ENCODE measurements at places on chromosomes 11 and 22. TPM values are rescaled to one million over a fixed set of nuclear protein-coding genes. Genes with fewer than 3 reads are reported as not detected.

SCGB1A1 gene
- not detected for total RNA-seq

GAS2 gene
- total RNA-seq = 11.9 TPM

KDELR3 gene
- total RNA-seq = 4.7 TPM

TSPAN18 gene
- 1.8 TPM for total RNA-seq

DNA sequence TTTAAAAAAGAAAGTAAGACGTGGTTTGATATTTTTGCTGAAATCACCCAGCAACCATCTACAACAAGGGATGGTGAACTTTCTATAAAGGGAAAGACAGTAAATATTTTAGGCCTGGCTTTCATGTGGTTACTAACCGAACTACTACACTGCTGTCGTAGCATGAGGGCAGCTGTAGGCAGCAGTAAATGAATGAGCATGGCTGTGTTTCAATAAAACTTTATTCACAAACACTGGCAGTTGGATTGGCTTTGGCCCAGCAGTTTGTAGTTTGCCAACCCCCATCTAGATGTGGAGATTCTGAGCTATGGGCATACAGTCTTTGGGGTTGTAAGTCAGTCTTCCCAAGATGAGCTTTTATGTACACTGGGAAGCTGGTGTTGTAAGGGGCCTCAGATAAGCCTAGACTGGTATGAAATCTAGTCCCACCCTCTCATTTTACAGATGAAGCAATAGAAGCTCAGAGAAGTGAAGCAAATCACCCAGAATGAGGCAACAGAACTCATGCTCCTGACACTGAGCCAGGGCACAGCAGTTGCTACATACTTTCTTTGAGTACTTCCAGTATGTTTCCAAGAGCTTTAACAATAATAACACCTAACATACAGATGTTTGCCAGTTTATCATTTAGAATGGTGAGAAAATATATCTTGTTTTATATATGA, 204.4 kb downstream of the ADAMTS15 start:
- no peak overlapping the region for H3K4me3 ChIP-seq
- no peaks in the 10 kb centered on the region for H3K36me3 ChIP-seq
- no peak overlapping the region for H3K27ac ChIP-seq
- no peak for DNase-seq

- H3K4me3 ChIP-seq = peak overlapping the region; percentile 45
- DNase-seq = no peak
- no peaks in the 10 kb centered on the region for H3K27me3 ChIP-seq
- H3K4me1 ChIP-seq = peaks cover 7% of the 10 kb centered on the region
Observed at GRCh38 chr11:46242041-46242951, 35.2 kb upstream of the CREB3L1 start.

DNA sequence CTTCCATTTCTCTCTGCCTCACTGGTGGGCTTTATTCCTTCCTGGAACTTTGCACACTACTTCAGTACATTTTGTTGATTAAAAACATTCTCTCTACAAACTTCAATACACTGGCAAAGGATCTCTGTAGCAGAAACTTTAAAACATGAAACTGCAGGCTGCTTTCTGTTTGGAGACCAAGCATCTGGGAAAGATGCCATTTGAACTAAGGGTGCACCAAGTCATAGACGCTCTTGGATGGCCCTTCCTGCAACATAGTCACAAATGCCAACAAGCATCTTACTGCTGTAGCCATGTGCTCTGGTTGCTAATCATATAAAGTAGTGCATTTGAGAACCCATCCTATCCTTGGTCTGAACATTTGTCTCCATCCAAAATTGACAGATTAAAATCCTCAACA, 56.4 kb downstream of the SNX19 start:
- no peak overlapping the region for H3K4me3 ChIP-seq
- no peak for DNase-seq
- no peak overlapping the region for H3K27ac ChIP-seq
- no peaks in the 10 kb centered on the region for H3K27me3 ChIP-seq
- no peaks in the 10 kb centered on the region for H3K36me3 ChIP-seq

GRCh38 chr11:69580529-69580928, 60.4 kb upstream of the CCND1 start:
- H3K27me3 ChIP-seq = no peaks in the 10 kb centered on the region
- H3K27ac ChIP-seq = no peak overlapping the region
- no peaks in the 10 kb centered on the region for H3K36me3 ChIP-seq

- DNase-seq = no peak
- H3K27ac ChIP-seq = no peak overlapping the region
- no peaks in the 10 kb centered on the region for H3K27me3 ChIP-seq
- no peaks in the 10 kb centered on the region for H3K4me1 ChIP-seq
Observed at GRCh38 chr22:38012604-38013072, 28.3 kb upstream of the SOX10 start.

- peaks cover 24% of the 10 kb centered on the region for H3K4me1 ChIP-seq
- H3K4me3 ChIP-seq = no peak overlapping the region
- no peaks in the 10 kb centered on the region for H3K36me3 ChIP-seq
- no peak for DNase-seq
- H3K27me3 ChIP-seq = no peaks in the 10 kb centered on the region
Observed at GRCh38 chr11:8773916-8774539, 91.4 kb downstream of the RPL27A start.

GRCh38 chr22:50572965-50573364, 5.3 kb downstream of the CPT1B start:
- H3K36me3 ChIP-seq = peaks cover 16% of the 10 kb centered on the region
- H3K4me1 ChIP-seq = no peaks in the 10 kb centered on the region
- H3K27ac ChIP-seq = no peak overlapping the region

GRCh38 chr11:47111318-47111804, 65.3 kb downstream of the ARFGAP2 start:
- no peak for DNase-seq
- no peaks in the 10 kb centered on the region for H3K27me3 ChIP-seq
- no peak overlapping the region for H3K4me3 ChIP-seq
- H3K36me3 ChIP-seq = no peaks in the 10 kb centered on the region
- H3K27ac ChIP-seq = no peak overlapping the region

GRCh38 chr22:26054841-26055605, 114.2 kb upstream of the SEZ6L start:
- no peaks in the 10 kb centered on the region for H3K27me3 ChIP-seq
- H3K27ac ChIP-seq = no peak overlapping the region
- H3K36me3 ChIP-seq = no peaks in the 10 kb centered on the region
- no peak overlapping the region for H3K4me3 ChIP-seq
- H3K4me1 ChIP-seq = no peaks in the 10 kb centered on the region

GRCh38 chr11:102158164-102158735, 48.0 kb downstream of the YAP1 start:
- no peaks in the 10 kb centered on the region for H3K36me3 ChIP-seq

- no peaks in the 10 kb centered on the region for H3K4me1 ChIP-seq
- H3K27ac ChIP-seq = no peak overlapping the region
- no peaks in the 10 kb centered on the region for H3K27me3 ChIP-seq
- H3K36me3 ChIP-seq = no peaks in the 10 kb centered on the region
- H3K4me3 ChIP-seq = no peak overlapping the region
- no peak for DNase-seq
Observed at GRCh38 chr11:128039140-128040021, 548.0 kb downstream of the ETS1 start.

DNA sequence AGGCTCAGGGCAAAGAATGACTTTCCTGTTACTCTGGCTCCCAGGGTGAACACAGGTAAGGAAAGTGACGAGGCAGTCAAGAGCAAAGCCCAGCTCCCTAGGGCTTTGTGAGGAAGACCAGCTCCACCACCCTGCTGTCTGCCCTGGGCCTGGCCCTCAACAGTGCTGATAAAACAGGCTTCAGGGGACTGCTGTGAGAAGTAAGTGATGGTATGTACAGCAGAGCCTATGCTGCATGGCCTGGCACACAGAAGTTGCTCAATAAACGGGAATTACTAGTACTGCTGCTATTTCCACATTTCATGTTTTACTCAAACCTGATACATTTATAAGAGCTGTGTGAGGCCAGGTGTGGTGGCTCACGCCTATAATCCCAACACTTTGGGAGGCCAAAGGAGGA, 50.3 kb downstream of the MICAL3 start:
- H3K36me3 ChIP-seq = no peaks in the 10 kb centered on the region
- no peak overlapping the region for H3K27ac ChIP-seq
- H3K4me1 ChIP-seq = peaks cover 12% of the 10 kb centered on the region
- no peak overlapping the region for H3K4me3 ChIP-seq
- H3K27me3 ChIP-seq = no peaks in the 10 kb centered on the region
